ENCODE measurements at places on chromosomes 16 and 17.

- no peak for DNase-seq
Measured at GRCh38 chr16:83197450-83197849, 570.7 kb downstream of the CDH13 start.

- no peak for DNase-seq
Measured at GRCh38 chr17:59355030-59355701, 23.7 kb downstream of the YPEL2 start.

- no peak for DNase-seq
Measured at GRCh38 chr16:5837007-5837670, 739.5 kb upstream of the EEF2KMT start.

- no peak for DNase-seq
Measured at GRCh38 chr16:76705892-76706291, 428.7 kb downstream of the CNTNAP4 start.

- DNase-seq = no peak
Measured at GRCh38 chr17:76553178-76553908, 13.5 kb downstream of the PRCD start.

GRCh38 chr17:8939496-8940334 is 25.8 kb downstream of the PIK3R5 start:
- no peak for DNase-seq

- no peak for DNase-seq
Measured at GRCh38 chr17:55575058-55575636, 63.9 kb upstream of the SMIM36 start.

DNA sequence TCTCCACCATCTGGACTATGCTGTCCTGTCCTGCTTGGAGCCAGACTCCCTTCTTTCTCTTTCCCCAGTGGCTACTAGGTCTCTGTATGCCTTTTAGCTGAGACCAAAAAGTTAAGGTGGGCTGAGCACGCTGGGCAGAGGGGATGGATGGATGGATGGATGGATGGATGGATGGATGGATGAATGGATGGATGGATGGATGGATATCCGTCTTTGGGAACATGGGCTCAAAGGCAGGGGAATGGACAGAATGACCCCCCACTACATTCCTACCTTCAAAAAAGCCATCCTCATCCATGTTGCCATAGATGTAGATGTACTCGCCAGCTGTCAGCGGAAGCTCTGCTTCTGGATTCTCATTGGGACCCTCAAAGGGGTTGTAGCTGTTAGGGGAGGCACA is 12.8 kb downstream of the TSPOAP1 start:
- no peak for DNase-seq

- DNase-seq = no peak
Measured at GRCh38 chr16:18039931-18040330, 296.6 kb downstream of the NPIPA8 start.

GRCh38 chr17:12599186-12599920 is 66.3 kb upstream of the MYOCD start:
- no peak for DNase-seq

GRCh38 chr16:17578981-17579874 is 108.5 kb upstream of the XYLT1 start:
- no peak for DNase-seq

GRCh38 chr17:7367918-7368598 is 12.8 kb upstream of the TNK1 start:
- DNase-seq = no peak

GRCh38 chr16:14346278-14347142 is 275.4 kb downstream of the MRTFB start:
- no peak for DNase-seq

DNA sequence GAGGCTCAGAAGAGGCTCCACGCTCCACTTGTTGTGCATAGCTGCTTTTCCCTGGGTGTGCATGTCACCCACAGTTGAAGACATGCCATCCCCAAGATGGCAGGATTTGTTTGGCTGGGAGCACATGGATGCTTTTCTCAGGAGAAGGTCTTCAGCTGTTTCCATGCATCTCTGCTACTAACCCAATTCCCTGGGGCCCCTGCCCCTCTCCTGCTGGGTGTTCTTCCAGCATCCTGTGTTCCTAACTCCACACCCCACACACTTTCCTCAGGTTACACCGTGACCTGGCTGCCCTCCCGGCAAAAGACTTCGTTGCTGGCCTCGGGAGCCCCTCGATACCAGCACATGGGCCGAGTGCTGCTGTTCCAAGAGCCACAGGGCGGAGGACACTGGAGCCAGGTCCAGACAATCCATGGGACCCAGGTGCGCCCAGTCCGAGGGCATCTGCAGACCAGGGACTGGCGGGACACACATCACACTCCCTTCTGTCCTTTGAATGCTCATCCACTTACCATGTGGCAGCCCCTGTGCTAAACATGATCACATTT is 21.5 kb downstream of the ITGAL start:
- DNase-seq = no peak

- no peak for DNase-seq
Measured at GRCh38 chr16:70735141-70735979, 49.5 kb upstream of the MTSS2 start.

DNA sequence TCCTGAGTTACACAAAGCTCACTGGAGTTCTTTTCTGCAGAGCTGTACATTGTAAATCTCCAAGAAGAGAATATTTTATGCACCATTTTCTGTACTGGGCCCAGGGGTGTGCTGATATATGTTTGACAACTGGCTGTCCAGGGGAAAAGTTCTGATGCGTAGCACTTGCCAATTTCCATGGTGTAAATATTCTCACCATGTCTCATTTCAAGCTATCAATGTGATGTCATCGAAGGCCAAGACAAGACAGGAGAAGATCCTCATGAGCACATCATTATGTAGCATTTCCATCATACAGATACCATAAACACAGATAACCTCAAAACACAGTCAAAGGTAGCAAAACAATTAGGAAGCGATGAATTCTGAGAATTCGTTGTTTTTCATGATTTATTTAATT is 18.9 kb downstream of the CDH5 start:
- no peak for DNase-seq

- no peak for DNase-seq
Measured at GRCh38 chr17:66855204-66855603, 20.3 kb downstream of the CACNG5 start.

DNA sequence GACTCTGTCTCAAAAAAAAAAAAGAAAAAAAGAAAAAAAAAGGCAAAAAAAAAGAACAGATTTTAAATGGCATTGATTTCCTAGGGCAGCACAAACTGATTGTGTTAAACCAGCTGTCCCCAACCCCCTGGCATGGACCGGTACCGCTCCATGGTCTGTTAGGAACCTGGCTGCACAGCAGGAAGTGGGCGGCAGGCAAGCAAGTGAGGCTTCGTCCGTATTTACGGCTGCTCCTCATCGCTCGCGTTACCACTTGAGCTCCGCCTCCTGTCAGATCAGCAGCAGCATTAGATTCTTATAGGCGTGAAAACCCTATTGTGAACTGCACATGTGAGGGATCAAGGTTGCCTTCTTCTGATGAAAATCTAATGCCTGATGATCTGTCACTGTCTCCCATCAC is 26.6 kb downstream of the MGAT5B start:
- DNase-seq = no peak

- no peak for DNase-seq
Measured at GRCh38 chr17:30565073-30565935, 88.1 kb downstream of the GOSR1 start.

GRCh38 chr17:2705888-2706795 is 5.4 kb downstream of the CLUH start:
- DNase-seq = no peak

- DNase-seq = no peak
Measured at GRCh38 chr17:55177159-55177854, 87.5 kb upstream of the HLF start.

- no peak for DNase-seq
Measured at GRCh38 chr17:63918305-63918704, 334 bp downstream of the GH1 start.

DNA sequence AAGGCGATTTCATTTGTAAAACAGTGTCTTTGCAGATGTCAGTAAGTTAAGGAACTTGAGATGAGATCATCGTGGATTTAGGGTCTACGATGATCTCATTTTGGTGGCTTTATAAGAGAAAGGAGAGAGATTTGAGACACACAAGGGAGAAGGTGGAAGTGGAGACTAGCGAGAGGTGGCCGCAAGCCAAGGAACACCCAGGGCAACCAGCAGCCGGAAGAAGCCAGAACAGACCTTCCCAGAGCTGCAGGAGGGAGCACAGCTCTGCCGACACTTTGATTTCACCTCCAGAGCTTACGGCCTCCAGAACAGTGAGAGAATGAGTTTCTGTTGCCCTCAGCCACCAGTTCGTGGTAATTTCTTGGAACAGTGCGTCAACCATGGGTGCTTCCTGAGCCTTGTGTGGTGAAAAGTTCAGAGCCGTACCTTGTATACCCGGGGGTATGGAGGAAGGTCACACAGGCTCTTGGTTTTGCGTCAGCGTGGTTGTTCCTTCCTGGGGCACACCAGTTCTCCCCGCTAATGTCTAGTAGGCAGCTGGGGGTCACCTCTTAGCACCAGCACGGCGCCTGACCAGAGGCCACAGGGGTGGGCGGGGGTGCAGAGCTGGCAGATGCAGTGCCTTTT is 12.9 kb upstream of the SEC14L1 start:
- DNase-seq = no peak

- no peak for DNase-seq
Measured at GRCh38 chr16:23594186-23594585, 1.9 kb downstream of the NDUFAB1 start.

- DNase-seq = no peak
Measured at GRCh38 chr16:88505405-88506082, 52.5 kb downstream of the ZFPM1 start.

DNA sequence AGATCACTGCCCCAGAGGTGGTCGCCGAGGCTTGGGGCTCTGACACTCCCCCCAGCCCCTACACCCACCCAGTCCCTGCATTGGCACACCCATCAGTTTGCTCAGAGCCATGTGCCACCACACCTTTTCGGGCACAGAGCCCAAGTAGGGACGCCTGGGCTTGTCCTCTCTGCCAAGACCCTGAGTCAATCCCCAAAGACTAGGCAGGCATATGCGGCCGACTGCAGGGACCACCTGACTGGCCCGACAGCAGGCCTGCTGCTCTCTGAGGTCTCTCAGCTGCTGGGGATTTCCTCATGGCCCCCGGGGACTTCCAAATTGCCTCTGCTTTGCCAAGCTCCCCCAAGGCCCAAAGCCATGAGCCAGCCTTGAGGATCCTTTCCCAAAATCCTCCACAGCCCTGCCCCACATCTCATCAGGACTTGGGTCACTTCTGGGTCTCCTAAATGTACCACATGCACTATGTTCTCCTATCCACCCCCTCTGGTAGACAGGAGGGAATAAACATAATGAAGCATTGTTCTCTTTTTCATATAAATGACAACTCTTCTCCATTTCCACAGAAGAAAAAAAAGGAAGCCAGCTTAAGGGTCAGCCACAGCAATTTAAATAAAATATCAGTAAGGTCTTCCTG is 30.6 kb downstream of the MYO18A start:
- no peak for DNase-seq

DNA sequence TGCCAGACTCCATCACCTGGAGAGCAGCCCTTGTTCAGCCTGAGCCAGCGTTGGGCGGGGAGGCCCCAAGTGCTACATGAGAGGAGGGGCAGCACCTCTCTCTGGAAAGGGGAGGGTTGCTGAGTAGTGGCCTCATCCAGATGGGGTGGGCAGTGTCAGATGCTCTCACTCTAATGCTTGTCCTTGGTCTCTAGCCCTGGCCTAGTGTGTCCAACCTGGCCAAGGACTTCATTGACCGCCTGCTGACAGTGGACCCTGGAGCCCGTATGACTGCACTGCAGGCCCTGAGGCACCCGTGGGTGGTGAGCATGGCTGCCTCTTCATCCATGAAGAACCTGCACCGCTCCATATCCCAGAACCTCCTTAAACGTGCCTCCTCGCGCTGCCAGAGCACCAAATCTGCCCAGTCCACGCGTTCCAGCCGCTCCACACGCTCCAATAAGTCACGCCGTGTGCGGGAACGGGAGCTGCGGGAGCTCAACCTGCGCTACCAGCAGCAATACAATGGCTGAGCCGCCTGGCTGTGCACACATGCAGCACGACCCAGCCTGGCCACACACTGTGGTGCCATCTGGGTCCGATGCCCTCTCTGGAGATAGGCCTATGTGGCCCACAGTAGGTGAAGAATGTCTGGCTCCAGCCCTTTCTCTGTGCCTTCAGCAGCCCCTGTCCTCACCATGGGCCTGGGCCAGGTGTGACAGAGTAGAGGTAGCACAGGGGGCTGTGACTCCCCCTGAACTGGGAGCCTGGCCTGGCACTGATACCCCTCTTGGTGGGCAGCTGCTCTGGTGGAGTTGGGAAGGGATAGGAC is 4.3 kb downstream of the CTRL start:
- no peak for DNase-seq

GRCh38 chr17:62405451-62405850 is 18.2 kb upstream of the METTL2A start:
- DNase-seq = no peak

DNA sequence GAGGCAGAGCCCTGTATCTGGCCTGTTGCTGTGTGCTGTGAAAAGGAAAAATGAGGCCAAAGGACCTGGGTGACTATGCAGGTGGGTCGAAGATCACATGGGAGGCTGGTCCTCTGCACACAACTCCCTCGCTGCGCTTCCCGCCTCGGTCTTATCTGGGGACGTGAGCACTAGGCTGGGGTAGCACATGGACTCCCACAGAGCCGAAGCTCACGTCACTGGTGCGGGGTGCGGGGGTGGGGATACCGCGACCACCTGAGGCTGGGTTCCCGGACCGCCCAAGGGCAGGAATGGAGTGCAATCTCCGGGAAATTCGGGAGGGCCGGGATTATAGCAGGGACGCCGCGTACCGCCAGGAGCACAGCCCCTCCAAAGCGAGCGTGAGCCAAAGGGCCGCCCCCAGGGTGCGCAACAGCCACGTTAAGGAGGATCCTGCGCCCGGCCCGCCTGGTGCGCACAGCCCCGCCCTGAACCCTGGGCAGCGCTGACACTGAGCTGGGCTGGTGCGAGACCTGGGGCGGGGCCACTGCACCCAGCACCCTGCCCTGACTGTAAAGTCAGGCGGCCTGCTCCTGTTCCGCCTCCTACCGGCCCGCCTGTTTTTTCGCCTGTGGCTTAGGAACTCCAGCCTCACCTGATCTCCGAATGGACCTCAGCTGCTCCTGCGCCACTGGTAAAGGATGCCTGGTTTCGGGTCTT is 4.8 kb downstream of the MT1A start:
- peak; percentile 90 for DNase-seq

- DNase-seq = no peak
Measured at GRCh38 chr16:70754371-70754770, 46.6 kb downstream of the VAC14 start.

- no peak for DNase-seq
Measured at GRCh38 chr17:58328195-58329034, at the start of gene TSPOAP1. Gene TSPOAP1, minus strand, starts transcription at chr17:58328795. Its CDS starts 875 bp downstream, at chr17:58327920.

Data from coronary artery (tissue), 2 donors.